ENCODE measurements at places on chromosomes 13 and 19.

GRCh38 chr19:16061943-16062342 is 14.4 kb upstream of the TPM4 start:
- no peak for DNase-seq

GRCh38 chr13:52447815-52448552 is 2.5 kb downstream of the VPS36 start:
- DNase-seq, result no peak

DNA sequence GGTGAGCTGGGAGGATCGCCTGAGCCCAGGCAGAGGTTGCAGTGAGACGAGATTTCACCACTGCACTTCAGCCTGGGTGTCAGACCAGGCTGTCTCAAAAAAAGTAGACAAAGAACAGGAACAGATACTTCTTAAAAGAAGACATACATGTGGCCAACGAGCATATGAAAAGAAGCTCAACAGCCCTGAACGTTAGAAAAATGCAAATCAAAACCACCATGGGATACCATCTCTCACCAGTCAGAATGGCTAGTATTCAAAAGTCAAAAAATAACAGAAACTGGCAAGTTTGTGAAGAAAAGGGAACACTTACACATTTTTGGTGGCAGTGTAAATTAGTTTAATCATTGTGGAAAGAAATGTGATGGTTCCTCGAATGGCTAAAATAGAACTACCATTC is 3.0 kb upstream of the LGALS14 start:
- no peak for DNase-seq

- no peak for DNase-seq
These were observed 582.5 kb downstream of the EFNB2 start for GRCh38 chr13:105952973-105953290.

- no peak for DNase-seq
These were observed 5.4 kb downstream of the LINGO3 start for GRCh38 chr19:2302319-2303210.

GRCh38 chr19:1214862-1215731 is 9.5 kb downstream of the STK11 start:
- DNase-seq, result no peak

DNA sequence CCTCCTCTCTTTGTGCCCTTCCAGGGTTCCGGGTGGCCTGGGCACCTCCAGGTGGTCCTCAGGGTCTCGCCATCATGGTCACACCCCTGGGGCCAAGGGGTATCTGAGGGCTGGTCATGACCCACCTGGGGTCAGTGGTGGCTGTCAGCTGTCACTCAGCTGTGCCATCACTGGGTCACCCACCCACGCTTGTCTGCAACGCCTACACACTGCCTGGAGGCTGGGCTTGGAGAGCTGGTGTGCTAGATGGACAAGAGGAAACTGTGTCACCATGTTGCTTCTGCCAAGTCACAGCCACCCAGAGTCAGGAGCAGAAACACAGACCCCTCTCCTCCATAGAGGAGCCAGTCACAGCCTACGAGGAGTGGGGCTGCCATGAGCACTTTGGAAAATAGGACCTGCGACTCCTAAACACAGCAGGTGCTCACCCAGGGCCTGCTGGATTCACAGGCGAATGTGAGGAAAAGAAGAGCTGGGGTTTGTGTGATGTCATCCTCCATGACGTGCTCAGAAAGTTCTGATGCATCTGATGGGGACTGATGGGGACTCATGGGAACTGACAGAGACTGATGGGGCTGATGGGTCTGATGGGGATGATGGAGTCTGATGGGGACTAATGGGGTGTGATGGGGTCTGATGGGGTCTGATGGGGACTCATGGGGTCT is 10.7 kb upstream of the GRTP1 start:
- no peak for DNase-seq

Measured in kidney glomerular epithelial cell (primary cell).